Stimulated activated CD4-positive, alpha-beta T cell treated with anti-CD3 and anti-CD28 coated beads, Interleukin-15, amount 100 ng/mL, for 1 hour (primary cell): ENCODE measurements at places on chromosomes 7 and 10.

GRCh38 chr7:64037095-64037494, 8.1 kb upstream of the ZNF727 start:
- no peak for DNase-seq

DNA sequence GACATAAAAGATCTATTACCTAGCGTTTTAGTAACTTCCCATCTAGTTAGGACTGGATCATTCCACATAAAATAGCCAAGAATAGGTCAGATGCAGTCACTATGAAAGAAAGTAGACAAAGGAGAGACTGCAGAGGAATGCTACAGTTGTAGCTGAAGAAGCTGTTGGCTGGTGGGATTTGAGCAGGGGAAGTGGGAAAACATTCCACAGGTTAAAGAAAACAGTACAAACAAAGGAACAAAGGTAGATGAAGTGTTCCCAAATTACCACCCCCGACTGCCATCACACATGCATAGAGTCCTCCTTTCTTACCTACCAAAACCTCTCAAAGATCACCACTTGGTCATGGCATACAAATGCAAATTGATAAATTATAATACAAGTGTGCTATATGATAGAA, 41.8 kb downstream of the DLD start:
- no peak for DNase-seq

DNA sequence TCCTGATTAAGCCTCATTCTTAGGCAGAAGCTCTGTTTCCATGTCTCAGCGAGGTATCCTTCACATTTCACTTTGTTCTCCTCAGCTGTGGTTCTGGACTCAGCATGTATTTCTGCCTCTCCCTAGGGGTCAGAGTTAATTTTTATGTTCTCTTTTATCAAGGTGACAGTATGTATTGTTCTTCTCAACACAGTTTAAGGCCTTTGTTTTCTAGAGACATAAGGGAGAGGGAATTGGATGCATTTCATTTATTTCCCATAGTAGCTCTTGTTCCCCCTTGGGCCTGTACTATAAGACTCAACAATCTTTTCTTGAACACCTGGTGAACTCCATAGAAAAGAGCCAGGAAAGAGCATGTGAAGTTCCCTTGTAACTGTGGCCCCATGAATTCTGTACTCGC, 214.3 kb downstream of the ZWINT start:
- no peak for DNase-seq

- DNase-seq = no peak
Measured at GRCh38 chr7:121890833-121891232, 17.9 kb downstream of the PTPRZ1 start.

DNA sequence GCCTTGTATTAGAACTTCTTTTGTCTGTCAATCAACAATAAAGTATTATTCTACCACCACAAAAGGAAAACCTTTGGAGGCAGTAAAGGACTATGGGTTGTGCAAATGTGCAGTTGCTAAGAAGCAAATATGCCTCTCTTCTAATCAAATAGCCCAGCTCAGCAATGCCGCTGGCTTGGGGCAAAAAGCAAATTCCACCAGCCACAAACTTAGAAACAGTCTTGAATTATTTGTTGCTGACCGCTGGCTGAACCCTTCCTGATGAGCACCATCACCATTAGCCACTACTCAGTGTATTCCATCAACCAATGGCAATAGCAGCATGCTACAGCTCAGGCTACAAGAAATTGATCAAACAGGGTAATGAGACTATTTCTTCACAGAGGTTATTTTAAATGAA, 51.0 kb downstream of the SKAP2 start:
- no peak for DNase-seq

DNA sequence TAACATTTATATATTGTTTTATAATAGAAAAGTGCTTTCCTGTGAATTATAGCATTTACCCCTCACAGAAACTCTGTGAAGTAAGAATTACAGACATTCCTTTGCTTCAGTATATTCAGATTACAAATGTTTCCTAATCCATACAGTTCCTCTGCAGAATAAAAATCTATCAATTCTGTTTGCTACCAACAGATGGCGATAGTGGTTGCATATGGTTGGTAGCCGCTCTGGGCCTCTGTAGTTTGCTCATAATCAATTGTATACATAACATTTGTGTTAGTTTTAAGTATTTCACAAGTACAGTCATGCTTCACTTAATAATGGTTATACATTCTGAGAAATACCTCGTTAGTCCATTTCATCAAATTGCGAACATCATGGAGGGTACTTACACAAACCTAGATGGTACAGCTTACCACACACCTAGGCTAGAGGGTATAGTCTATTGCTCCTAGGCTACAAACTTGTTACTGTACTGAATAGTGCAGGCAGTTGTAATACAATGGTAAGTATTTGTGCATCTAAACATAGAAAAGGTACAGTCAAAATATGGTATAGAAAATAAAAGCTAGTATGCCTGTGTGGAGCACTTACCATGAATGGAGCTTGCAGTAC, 94.4 kb upstream of the STEAP4 start:
- no peak for DNase-seq

- no peak for DNase-seq
Measured at GRCh38 chr7:11749629-11750028, 82.4 kb downstream of the THSD7A start.

- DNase-seq = no peak
Measured at GRCh38 chr10:20995123-20995987, 98.2 kb upstream of the NEBL start.

GRCh38 chr10:68526634-68527307, 552 bp downstream of the SLC25A16 start:
- no peak for DNase-seq

GRCh38 chr10:98041352-98042043, 11.1 kb upstream of the CRTAC1 start:
- DNase-seq = no peak

DNA sequence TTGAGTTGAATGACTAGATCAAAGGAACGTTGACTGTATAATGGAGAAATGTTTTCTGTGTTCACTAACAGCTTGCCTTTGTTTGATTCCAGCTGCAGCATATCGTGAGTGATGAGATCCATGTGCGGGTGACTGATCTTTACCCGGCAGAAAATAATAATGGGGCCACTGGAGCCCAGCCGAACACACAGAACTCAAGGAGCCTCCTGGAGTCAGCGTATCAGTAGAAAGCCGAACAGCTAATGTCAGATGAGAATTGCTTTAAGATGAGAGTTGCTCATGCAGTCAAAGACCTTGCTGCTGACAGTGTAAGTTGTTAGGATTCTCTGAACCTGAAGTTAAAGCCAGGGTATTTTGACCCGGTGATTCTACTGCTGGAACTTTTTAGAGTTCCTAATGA, 34.3 kb upstream of the MTPAP start:
- no peak for DNase-seq

DNA sequence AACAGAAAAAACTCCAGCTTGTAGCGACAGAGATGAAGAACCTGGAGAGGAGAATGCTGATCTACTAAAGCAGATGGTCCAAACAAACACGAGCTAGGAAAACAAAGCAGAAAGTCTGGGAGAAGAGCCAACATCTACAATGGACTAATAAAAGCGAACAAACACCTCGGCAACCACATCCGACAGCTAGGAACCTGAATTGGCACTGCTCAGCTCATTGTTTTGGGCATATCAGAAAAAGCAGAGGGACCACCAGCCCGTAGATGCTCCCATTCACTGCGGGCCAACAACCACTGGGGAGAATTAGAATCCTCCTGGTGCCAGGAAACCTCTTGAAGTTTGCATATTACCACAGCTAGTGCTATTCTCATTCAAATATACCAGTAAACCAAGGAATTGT, 204.7 kb downstream of the NXPH1 start:
- no peak for DNase-seq

DNA sequence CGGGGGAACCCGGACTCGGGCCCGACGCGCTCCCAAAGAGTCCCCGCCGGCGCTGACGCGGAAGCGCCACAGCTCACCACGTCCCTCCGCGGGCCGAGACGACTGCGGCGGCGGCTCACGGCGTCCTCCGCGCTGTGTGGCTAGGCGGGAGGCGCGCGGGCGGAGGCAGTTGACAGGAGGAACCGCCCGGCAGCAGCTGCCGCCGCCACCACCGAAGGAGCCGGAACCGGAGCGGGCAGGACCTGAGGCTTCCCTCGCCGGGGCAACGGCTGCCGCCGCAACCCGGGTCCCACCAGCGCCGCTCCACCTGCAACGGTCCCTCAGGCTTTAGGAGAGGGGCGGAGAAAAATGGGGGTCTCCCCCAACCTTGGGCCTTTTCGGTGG, 334 bp downstream of the ZNF800 start:
- peak; percentile 45 for DNase-seq

GRCh38 chr10:99395750-99396445, 34.5 kb downstream of the GOT1 start:
- DNase-seq = no peak

DNA sequence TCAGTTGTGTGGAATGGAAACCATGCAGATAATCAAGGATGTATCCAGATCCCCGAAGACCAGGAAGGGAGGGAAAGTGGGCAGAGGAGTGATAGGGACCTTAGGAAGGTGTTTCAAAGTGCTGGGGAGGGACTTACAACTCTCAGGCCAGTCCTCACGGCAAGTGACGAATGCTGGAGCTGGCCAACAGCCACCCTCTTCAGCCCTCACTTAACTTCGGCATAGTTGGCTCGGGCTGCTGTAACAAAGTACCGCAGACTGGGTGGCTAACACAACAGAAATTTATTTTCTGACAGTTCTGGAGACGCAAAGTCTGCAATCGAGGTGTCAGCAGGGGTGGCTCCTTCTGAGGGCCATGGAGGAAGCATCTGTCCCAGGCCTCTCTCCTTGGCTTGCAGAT, 265.9 kb upstream of the YAE1 start:
- DNase-seq = no peak

GRCh38 chr7:95198863-95199262, 125.5 kb downstream of the PON1 start:
- no peak for DNase-seq

GRCh38 chr7:75879771-75880184, 944 bp downstream of the RHBDD2 start:
- DNase-seq = no peak

DNA sequence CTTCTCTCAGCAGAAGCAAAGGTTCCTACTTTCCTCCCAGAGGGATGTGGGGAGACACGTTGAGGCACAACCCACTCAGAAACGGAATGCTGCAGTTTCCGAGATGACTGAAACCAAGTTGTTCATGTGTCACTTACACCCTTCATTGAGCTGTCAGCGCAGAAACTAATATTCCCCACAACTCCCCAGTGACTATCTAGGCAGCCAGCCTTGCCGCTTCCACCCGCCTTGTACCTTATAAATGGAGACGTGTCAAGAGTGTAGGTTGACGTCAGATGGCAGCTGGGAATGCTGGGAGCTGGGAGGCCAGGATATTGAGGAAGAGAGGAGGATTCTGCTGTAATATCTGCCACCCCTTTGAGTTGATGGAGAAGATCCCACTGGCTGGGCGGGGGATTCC, 15.1 kb downstream of the GPR26 start:
- no peak for DNase-seq

DNA sequence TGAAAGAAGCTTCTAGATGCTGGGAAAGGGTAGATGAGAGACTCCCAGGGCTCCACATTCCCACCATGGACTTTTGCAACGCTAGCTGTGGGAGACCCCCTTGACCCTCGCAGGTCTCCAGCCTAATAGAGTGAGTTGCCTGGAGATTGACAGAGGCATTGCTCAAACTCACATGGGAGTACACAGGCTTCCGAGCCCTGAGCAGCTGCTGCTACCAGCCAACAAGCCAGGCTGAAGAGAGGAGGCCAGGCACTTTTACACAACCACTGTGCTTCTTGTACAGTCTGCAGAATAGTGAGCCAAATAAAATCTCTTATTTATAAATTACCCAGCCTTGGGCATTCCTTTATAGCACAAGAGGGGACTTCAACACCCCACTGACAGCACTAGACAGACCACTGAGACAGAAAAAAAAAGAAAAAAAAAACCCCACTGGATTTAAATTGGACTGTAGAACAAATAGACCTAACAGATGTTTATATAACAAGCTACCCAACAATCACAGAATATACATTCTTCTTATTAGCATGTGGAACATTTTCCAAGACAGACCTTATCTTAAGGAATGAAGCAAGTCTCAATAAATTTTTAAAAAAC, 146.2 kb downstream of the ZFAND4 start:
- no peak for DNase-seq

- no peak for DNase-seq
Measured at GRCh38 chr10:64329510-64329909, 808.3 kb downstream of the REEP3 start.

DNA sequence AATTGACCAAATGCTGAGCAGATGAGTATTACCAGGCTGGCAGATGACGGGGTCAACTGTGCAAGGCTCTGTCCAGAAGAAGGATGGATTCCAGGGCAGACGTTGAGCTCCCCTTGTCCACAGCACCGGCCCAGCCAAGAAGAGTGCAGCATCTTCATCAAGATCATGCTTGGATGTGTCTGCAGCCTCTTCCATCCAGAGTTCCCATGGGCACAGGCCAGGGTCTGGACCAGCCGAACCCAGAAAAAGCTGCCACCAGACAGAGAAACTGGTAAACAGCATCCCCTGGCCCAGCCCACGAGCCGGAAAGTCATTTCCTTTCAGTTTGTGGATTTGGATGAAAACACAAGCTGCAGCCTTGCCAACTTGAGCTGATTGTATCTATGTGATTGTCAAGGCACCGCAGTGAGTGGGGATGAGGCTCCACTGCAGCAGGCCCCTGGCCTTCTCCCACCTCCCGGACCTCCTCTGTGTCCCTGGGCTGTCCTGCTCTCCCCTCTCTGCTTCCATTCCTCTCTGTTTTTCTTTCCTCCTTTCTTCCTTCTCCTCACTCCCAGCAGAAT, 321.8 kb downstream of the TCERG1L start:
- no peak for DNase-seq

- no peak for DNase-seq
Measured at GRCh38 chr10:112963835-112964234, 13.8 kb downstream of the TCF7L2 start.

GRCh38 chr10:131902211-131902610, 1.4 kb downstream of the PPP2R2D start:
- no peak for DNase-seq

DNA sequence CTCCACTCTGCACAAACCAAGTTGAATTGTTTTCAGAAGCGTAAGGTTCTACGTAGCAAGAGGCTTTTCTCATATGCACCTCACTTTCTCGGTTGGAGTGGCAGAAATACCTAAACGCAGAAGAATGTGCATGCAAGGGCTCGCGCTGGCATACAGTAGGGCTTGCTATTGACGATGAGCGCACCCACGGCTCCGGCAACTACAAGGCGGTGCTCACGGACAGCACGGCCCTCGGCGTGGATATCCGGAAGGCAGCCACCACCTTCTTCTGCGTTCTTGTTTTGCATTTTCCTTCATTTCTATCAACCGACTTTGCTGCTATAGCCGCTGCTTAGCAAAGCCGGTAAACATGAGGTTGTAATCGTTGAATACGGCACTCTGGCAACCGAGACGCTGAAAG, 51.1 kb upstream of the UBE3C start:
- no peak for DNase-seq

GRCh38 chr10:54940418-54940817, 139.4 kb upstream of the PCDH15 start:
- no peak for DNase-seq

- no peak for DNase-seq
Measured at GRCh38 chr7:67470256-67470751, 473.7 kb downstream of the TYW1 start.

- no peak for DNase-seq
Measured at GRCh38 chr7:142607351-142607750, 141.9 kb upstream of the PRSS1 start.

GRCh38 chr10:102677331-102678067, 33.2 kb downstream of the TRIM8 start:
- DNase-seq = no peak
